ENCODE measurements at places on chromosomes 5 and 9. TPM values are rescaled to one million over a fixed set of nuclear protein-coding genes. Genes with fewer than 3 reads are reported as not detected.

The GFI1B gene
- total RNA-seq, result not detected

The GOLGA2 gene
- 35.5 TPM for total RNA-seq

The STOML2 gene
- total RNA-seq, result 271 TPM

The PCDHGB5 gene
- total RNA-seq, result 0.27 TPM

The MYMK gene
- not detected for total RNA-seq

The CMYA5 gene
- total RNA-seq, result not detected

The NUTM2G gene
- total RNA-seq, result not detected

The LEAP2 gene
- 2.7 TPM for total RNA-seq

The OTP gene
- not detected for total RNA-seq

DNA sequence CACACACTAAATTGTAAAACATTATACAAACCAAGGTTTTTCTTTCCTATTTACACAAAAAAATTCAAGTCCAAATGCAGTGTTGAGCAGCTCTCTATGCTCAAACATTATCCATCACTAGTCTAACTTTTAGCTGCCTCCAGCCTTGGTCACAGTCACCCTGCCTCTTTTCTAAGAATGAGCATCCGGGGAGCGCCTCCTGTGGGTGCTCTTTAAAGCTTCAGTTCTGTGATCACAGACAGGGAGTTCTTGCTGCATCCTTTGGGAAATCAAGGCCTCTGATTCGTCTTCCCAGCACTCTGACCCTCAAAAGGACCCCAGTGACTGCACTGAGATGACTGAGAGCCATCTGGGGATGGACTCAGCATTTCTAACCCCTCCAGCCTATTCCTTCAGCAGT is 289.6 kb downstream of the SEC61B start:
- no peak for DNase-seq
- no peak overlapping the region for H3K27ac ChIP-seq
- no peak overlapping the region for H3K4me3 ChIP-seq
- H3K4me1 ChIP-seq, result no peaks in the 10 kb centered on the region
- no peaks in the 10 kb centered on the region for H3K36me3 ChIP-seq

GRCh38 chr5:172048539-172049101 is 42.2 kb upstream of the FBXW11 start:
- H3K4me3 ChIP-seq, result no peak overlapping the region
- DNase-seq, result no peak
- peaks cover 85% of the 10 kb centered on the region for H3K36me3 ChIP-seq
- no peaks in the 10 kb centered on the region for H3K27me3 ChIP-seq

GRCh38 chr9:92850898-92851297 is 26.9 kb downstream of the ZNF484 start:
- no peak overlapping the region for H3K4me3 ChIP-seq
- DNase-seq, result no peak
- H3K27ac ChIP-seq, result no peak overlapping the region
- H3K4me1 ChIP-seq, result no peaks in the 10 kb centered on the region
- H3K36me3 ChIP-seq, result peaks cover 48% of the 10 kb centered on the region

DNA sequence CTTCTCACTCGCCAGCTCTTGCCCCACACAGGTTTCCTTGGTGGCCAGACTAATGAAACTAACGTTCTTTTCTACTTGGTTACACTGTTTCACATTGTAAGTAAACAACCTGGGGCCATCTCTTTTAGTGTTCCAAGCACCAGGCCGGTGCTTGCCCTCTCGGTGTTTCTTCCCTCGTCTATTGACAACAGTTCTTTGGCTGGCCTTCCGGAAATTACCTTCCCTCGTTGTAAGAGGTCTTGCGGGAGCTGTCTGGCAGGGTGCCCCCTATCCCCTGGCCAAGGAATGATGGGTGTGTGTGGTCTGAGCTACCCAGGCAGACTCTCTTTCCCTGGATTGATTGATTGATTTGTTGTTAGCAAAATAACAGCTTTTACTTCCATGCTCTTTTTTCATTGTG is 918 bp upstream of the MYMK start:
- no peaks in the 10 kb centered on the region for H3K27me3 ChIP-seq
- no peaks in the 10 kb centered on the region for H3K4me1 ChIP-seq
- H3K27ac ChIP-seq, result no peak overlapping the region
- no peaks in the 10 kb centered on the region for H3K36me3 ChIP-seq
- no peak overlapping the region for H3K4me3 ChIP-seq

GRCh38 chr9:37582548-37583157 is 6.5 kb upstream of the FBXO10 start:
- H3K27ac ChIP-seq, result no peak overlapping the region
- peaks cover 20% of the 10 kb centered on the region for H3K36me3 ChIP-seq
- no peak for DNase-seq
- no peaks in the 10 kb centered on the region for H3K27me3 ChIP-seq
- no peaks in the 10 kb centered on the region for H3K4me1 ChIP-seq
- no peak overlapping the region for H3K4me3 ChIP-seq

GRCh38 chr9:88653406-88653805 is 118.4 kb downstream of the NXNL2 start:
- no peaks in the 10 kb centered on the region for H3K4me1 ChIP-seq
- H3K36me3 ChIP-seq, result no peaks in the 10 kb centered on the region
- no peak overlapping the region for H3K27ac ChIP-seq
- H3K27me3 ChIP-seq, result no peaks in the 10 kb centered on the region
- DNase-seq, result no peak

DNA sequence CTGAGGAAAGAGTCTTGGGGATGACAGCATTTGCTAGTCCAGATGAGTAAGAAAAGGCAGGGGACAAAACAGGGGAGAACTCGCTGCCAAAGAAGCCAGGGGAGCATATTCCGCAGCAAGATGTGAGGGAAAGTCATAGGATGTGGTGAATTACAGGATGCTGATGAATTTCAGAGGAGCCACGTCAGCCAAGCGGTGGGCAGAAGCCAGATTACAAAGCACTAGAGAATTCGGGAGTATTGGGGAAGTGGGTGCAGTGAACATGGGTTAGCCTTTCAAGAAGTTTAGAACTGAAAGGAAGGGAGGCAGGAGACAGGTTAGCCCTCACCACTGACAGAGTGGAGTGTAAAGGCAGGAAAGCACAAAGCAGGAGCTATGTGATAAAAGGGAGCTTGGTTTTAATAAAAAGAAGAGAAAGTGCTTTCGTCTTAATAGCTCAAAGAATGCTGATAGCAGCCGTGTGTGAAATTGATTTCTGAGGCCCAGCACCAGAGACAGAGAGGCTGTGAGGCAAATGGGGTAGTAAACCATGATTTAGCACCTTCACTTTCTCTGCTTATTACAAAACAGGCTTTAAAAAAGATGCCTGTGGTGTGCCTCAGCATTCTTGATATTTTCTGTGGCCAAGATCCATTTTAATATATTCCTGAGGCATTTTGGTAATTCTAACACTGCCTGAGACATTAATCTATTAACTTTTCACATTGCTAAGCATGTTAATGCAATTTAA is 16.9 kb downstream of the ADAMTSL1 start:
- no peak for DNase-seq
- H3K36me3 ChIP-seq, result no peaks in the 10 kb centered on the region
- H3K4me1 ChIP-seq, result no peaks in the 10 kb centered on the region
- H3K4me3 ChIP-seq, result no peak overlapping the region
- H3K27me3 ChIP-seq, result no peaks in the 10 kb centered on the region

GRCh38 chr5:160649304-160649703 is 202.7 kb downstream of the ATP10B start:
- no peak overlapping the region for H3K27ac ChIP-seq
- no peaks in the 10 kb centered on the region for H3K4me1 ChIP-seq
- DNase-seq, result no peak
- H3K4me3 ChIP-seq, result no peak overlapping the region
- no peaks in the 10 kb centered on the region for H3K36me3 ChIP-seq
- H3K27me3 ChIP-seq, result no peaks in the 10 kb centered on the region

- no peak overlapping the region for H3K4me3 ChIP-seq
- peaks cover 5% of the 10 kb centered on the region for H3K27me3 ChIP-seq
- no peaks in the 10 kb centered on the region for H3K36me3 ChIP-seq
- DNase-seq, result no peak
- no peak overlapping the region for H3K27ac ChIP-seq
These were observed 56.2 kb upstream of the TNPO1 start for GRCh38 chr5:72760259-72760658.

GRCh38 chr5:24788829-24789514 is 144.2 kb upstream of the CDH10 start:
- no peak for DNase-seq
- H3K27me3 ChIP-seq, result no peaks in the 10 kb centered on the region

DNA sequence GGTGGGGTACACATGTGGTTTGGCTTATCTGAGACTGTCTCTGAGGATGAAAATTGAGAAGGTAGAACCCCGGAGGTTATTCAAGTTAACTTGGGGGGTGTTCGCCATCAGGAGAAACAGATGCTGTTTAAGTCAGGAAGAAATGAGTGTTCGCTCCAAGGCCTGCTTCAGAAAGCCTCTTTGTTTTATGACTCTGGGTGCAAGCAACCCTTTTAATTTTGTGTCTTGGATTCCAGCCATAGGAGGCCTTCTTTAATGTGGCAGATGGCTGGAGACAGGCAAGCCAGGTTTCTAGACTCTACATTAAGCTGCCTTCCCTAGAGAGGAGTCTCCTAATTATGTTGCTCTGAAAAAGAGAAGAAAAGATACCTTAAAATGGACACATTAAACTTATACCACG is 4.2 kb upstream of the SMAD5 start:
- no peaks in the 10 kb centered on the region for H3K36me3 ChIP-seq
- DNase-seq, result no peak
- H3K27me3 ChIP-seq, result no peaks in the 10 kb centered on the region
- peaks cover 8% of the 10 kb centered on the region for H3K4me1 ChIP-seq

DNA sequence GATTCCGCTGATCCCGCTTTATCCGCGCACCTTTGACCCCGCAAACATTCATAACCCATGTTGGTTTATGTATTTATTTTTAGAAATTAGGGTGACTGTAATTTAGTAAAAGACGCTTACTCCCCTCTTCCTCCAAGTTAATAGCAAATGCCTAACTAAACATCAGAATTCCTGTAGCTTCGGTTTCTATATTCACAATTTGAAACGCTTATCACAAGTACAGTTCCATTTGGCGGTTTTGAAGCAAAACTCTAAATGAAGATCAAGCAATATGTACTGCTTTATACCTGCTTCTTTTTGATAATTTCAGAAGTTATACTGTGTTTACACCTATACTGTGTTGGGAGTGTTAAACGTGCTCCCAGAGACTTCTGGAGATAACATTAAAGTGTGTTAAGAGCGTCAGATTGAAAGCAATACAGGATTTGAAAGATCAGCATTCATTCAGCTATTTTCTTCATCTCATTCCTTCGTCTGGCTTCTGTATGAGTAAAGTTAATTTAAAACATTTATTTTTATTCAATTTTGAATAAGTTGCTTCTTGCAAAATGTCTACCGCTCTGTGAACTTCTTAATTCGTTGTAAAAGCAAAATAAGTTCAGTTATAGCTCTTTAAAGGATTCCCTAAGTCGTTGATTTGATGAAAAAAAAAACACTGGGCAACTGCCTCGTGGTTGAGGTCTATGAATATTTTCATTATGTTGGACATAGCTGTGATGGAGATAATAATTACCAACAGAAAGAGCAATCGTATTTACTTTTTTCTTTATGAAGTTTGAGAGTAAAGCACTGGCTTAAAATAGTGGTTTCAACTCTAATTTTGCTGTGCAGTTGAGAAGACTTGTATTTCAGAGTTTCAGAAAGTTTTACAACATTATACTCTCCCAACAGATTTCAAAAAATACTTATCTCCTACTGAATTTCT is 2.5 kb downstream of the PRDM6 start:
- no peak for DNase-seq
- no peaks in the 10 kb centered on the region for H3K4me1 ChIP-seq
- no peak overlapping the region for H3K27ac ChIP-seq
- H3K4me3 ChIP-seq, result no peak overlapping the region

DNA sequence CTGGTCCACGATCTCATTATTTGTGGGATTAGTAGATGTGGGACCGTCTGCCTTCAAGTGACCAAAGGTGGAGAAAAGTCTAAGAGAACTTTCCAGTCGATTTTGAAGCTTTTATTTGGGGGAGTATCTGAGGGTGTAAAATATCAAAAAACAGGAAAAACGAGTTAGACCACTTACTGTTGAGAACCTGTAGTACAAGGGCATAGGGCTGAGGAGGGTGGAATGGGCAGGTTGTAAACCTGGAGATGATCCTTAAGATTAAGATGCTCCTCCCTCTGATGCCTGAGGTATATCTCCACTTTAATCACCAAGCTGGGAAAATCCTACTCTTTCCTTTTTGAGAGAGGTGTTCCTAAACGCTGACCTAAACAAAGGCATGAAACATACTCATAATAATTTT is 32.0 kb upstream of the GTF2H2C start:
- H3K27ac ChIP-seq, result no peak overlapping the region
- no peaks in the 10 kb centered on the region for H3K36me3 ChIP-seq
- H3K4me3 ChIP-seq, result no peak overlapping the region
- H3K27me3 ChIP-seq, result peaks cover 5% of the 10 kb centered on the region
- no peaks in the 10 kb centered on the region for H3K4me1 ChIP-seq
- no peak for DNase-seq

DNA sequence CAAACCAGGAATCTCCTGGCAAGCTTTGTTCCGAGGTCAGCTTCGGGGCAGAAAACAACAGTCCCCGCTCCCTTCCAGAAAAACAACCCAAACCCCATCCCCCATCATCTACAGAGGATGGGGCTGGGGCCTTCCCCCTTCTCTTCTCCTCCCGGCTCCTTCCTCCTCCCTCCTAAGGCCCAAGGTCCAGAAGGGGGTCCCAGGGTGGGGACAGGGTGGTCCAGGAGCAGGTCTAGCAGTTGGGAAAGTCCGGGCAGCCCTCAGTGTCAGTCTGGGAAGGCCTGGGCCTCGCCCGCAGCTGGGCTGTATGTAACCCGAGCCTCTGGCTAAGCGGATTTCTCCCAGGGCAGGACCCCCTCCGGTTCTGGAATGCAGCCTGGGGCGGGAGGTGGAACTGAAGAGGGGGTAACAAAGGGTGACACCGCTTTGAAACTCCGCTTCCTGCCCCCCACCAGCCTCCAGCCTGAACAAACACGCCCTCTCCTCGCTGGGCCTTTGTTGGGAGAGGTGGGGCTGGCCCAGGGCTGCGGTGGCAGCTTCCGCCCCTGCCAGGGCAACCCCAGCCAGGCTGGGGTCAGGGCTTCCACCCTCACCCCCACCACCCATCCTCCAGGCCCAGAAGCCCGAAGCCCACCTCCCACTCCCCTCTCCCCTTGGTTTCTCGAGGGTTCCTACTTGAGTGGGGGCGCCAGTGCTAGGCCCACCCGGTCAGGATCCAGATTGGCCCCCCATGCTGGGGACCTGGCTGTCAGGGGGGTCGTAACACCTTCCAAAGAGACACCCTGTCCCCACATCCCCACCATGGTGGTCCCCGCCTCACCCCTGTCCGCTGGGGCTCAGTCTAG is 63.5 kb downstream of the C9orf50 start:
- no peak overlapping the region for H3K27ac ChIP-seq
- no peaks in the 10 kb centered on the region for H3K4me1 ChIP-seq
- no peaks in the 10 kb centered on the region for H3K27me3 ChIP-seq
- no peak for DNase-seq
- no peak overlapping the region for H3K4me3 ChIP-seq

GRCh38 chr9:83449983-83450382 is 88.2 kb downstream of the FRMD3 start:
- H3K4me3 ChIP-seq, result no peak overlapping the region
- H3K4me1 ChIP-seq, result no peaks in the 10 kb centered on the region
- DNase-seq, result no peak

- peak overlapping the region; percentile 88 for H3K4me3 ChIP-seq
- no peaks in the 10 kb centered on the region for H3K27me3 ChIP-seq
- peaks cover 20% of the 10 kb centered on the region for H3K4me1 ChIP-seq
- H3K36me3 ChIP-seq, result no peaks in the 10 kb centered on the region
- DNase-seq, result no peak
- H3K27ac ChIP-seq, result peak overlapping the region; percentile 87
These were observed 1.4 kb upstream of the HSDL2 start for GRCh38 chr9:112378328-112379176.

GRCh38 chr5:178285399-178286225 is 53.0 kb upstream of the PHYKPL start:
- no peaks in the 10 kb centered on the region for H3K27me3 ChIP-seq
- H3K4me1 ChIP-seq, result no peaks in the 10 kb centered on the region
- DNase-seq, result no peak
- no peak overlapping the region for H3K4me3 ChIP-seq
- H3K36me3 ChIP-seq, result no peaks in the 10 kb centered on the region
